ENCODE measurements at places on chromosomes 1 and 21.

DNA sequence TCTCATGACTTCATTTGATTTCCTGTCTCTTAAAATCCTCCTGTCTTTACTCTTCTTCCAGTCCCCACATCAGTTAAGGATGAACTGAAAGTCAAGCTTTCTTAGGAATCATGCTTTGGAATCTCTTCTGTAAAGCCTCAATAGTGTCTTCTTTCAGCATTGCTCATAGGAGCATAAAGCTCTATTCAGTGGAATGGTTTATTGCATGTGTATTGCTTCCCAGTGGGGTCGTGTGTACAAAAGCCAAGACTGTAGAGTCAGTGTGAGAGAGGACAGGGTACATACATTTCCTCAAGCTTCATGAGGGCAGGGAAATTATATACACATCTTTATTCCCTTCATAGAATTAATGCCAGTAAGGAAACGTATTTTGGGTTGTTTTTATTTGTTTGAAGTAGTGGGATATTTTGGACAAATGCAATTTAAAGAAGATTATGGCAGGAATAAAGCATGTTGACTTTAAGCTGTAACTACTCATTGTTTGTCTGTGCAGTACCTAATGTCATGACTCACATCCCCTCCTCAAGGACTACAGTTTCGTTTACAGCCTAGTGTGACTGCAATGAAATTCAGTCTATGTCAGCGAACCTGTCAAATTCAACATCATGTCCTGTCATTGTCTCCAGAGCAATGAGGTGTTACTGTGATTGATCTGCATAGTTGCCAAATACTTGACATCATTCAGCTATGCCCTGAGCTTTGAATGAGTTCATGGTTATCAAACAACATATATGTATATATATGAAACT, 2164.2 kb downstream of the NCAM2 start:
- no peak for DNase-seq

GRCh38 chr1:183390561-183390960, 27.6 kb downstream of the NMNAT2 start:
- no peak for DNase-seq

GRCh38 chr21:39911286-39912199, 44.3 kb downstream of the PCP4 start:
- DNase-seq: no peak

DNA sequence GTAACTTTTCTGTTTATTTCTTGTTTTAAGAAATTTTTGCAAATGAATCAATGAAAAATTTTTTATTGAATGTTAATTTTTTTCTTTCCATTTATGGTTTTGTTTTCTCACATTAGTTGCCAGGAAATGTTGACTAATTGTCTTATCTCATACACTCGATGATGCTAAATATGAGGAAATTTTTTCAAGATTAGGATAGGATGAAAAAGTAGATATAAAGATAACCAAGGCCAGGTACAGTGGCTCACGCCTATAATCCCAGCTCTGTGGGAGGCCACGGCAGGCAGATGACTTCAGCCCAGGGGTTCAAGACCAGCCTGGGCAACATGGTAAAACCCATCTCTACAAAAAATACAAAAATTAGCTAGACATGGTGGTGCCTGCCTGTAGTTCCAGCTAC, 12.6 kb downstream of the LAX1 start:
- DNase-seq: no peak

DNA sequence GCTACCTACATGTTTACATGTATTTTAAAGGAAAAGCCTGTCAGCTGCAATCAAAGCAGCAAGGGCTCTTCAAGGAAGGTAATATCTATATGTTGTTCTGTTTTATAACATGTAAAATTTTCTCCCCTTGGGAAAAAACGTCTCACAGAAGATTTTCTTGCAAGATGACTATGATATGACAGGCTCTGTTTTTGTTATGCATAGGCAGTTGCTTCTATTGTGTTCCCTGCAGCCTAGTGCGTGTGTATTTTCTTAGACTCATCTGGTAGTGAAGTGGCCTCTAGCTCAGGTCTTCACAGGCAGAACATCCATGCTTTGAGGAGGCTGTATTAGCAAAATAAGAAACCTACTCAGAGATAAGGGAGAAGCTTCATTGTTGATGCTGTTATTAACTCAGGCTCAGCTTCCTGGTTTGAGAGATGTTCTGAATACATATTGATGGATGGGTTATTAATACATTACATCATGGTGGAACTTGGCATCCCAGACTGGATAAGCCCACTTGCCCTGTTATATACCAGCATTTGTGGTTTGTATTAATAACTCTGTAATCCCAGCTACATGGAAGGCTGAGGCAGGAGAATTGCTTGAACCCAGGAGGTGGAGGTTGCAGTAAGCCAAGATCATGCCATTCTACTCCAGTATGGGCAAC, 35.8 kb downstream of the LAMC1 start:
- DNase-seq: no peak

GRCh38 chr1:168676029-168676812, 52.8 kb downstream of the DPT start:
- peak; percentile 22 for DNase-seq

DNA sequence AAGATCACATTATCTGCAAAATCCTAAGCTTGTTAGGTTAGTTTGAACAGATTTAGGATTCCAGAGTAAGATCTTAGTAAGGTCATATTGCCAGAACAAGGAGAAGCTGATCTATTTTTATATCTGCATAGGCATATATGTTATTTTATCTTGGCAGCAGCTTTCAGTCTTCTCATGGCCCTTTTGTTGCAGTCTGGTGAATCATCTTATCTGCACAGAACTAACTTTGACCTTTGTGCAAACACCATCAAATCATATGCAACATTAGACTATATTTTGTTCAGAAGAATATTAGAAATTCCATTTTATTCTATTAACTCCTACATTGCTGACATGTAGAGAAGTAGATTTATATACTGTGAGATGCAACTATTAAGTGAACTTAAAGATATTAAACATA, 107.3 kb downstream of the CLEC20A start:
- DNase-seq: no peak

DNA sequence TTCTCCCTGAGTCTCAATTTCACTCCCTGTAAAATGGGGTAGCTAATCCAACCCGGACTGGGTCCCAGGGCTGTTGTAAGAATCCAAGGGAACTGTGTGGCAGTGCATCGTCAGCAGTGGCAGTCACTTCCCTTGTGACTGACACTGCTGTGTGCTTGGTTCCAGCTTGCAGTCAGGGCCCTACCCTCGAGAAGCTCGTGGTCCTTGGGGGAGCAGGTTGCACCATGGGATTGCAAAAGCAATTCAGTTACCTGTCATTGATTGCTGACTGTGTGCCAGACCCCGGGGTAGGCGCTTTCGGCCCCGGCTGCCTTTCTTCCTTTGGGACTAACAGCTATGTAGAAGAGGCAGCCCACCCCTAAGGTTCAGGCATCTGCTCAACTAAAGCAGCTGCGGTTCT, 2.9 kb downstream of the PTPRF start:
- no peak for DNase-seq

DNA sequence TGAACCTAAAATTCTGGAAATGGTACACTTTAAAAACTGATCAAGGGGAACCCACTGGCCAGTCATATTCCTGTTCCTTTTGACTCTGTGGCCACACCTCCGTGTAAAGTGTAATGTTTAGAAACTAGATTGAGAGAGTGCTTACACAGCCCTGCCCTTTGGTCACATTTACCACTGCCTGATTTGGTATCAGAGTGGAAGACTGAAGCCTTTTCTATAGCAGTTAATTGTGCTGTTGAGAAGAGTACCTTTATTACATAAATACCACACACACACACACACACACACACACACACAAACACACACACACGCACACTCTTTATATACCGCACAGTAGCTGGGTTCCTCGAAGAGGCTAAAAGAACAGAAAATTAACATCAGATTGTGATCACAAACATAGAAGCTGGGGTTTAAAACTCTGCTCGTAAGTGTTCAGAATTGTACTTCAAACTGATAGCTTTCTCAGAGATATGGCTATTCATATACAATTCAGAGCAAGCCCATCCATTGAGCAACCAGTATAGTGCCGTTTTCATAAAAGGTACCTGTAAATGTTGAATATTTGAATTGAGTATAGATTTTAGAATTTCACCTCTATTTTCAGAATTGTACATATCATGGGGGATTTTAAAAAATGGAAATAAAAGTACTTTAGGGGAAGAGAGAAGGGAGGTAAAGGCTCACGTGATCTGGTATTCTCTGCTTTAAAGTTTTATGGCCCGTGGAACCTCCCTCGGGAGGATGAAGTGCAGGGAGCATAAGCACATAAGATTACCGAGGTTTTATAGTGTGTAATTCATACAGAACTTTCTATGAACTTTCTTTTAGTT, 37.5 kb downstream of the CAMTA1 start:
- no peak for DNase-seq

DNA sequence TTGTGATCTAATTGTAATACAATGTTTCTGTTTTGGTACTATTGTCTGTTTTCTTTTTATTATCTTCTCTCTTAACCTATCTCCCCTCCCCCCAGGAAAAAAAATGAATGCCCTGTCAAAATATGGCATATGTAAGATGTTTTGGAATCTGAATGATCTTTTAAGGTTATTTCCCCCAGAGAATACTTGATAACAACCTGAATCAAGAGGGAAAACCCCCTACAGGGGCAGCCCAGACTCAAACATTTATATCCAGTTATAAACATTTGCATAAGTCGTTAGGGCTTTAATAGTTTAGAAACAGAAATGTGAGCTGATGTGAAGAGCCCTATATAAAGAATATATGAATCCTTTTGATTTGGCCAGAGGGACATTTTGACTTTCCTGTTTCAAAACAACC, 169.5 kb downstream of the VAV3 start:
- no peak for DNase-seq

DNA sequence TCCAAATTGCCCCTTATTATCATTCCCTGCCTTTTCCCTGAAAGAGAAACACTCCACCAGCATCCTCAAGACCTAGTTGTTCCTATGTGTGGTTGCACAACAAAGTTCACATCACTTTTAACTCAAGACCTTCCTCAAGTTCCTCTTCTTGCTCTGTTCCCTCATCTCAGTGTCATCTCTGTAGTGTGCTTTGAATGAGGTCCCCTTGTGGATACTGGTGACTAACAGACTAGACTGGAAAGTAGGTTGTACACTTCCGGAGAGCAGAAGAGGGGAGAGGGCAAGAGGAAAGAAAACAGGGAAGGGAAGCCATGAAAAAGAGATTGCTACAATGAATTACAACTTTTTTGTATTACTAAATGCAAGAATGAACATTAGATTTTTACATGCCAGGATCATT, 853.8 kb downstream of the USP25 start:
- no peak for DNase-seq

GRCh38 chr1:162081316-162081715, 11.8 kb downstream of the NOS1AP start:
- DNase-seq: no peak

DNA sequence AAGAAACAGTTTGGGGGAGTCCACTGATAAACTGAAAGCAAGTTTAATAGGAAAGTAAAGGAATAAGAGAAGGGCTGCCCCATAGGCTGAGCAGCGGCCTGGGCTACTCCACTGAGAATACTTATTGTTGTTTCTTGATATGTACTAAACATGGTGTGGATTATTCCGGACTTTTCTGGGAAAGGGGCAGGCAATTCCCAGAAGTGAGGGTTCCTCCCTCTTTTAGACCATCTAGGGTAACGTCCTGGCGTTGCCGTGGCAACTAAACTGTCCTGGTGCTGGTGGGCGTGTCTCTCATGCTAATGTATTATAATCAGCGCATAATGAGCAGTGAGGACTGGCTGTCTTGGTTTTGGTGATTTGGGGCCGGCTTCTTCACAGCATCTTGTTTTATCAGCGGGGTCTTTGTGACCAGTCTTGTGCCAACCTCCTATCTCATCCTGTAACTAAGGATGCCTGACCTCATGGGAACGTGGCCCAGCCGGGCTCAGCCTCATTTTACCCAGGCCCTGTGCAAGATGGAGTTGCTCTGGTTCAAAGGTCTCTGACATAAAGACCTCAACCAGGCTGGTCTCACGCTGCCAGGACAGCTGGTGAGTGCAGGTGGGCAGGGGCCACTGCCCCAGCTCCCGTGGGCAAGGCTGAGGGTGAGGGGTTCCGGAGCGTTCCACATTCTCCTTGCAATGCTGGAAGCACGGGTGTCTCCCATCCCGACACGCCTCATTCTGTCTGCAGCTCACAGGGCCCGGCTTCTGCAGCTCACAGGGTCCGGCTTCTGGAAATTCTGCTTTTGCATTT, 19.6 kb upstream of the C1orf159 start:
- no peak for DNase-seq

- no peak for DNase-seq
Measured at GRCh38 chr1:154945160-154945961, 8.8 kb upstream of the PMVK start.
